ENCODE measurements at places on chromosomes 16 and 17.

DNA sequence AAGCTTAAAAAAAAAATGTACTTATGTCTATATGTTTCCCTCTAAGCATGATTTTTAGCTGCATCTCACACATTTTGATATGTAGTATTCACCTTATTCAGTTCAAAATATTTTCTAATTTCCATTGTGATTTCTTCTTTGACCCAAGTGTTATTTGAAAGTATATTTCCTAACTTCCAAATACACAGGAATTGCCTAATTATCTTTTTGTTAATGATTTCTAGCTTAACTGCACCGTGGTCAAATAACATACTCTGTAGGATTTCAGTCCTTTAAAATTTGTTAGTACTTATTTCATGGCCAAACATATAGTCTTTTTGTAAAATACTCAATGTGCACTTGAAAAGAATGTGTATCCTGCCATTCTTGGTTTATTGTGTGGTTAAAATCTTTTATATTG, 11.3 kb downstream of the TMEM220 start:
- DNase-seq, result no peak

GRCh38 chr16:66656547-66656946, 40.0 kb downstream of the CMTM4 start:
- DNase-seq, result no peak

DNA sequence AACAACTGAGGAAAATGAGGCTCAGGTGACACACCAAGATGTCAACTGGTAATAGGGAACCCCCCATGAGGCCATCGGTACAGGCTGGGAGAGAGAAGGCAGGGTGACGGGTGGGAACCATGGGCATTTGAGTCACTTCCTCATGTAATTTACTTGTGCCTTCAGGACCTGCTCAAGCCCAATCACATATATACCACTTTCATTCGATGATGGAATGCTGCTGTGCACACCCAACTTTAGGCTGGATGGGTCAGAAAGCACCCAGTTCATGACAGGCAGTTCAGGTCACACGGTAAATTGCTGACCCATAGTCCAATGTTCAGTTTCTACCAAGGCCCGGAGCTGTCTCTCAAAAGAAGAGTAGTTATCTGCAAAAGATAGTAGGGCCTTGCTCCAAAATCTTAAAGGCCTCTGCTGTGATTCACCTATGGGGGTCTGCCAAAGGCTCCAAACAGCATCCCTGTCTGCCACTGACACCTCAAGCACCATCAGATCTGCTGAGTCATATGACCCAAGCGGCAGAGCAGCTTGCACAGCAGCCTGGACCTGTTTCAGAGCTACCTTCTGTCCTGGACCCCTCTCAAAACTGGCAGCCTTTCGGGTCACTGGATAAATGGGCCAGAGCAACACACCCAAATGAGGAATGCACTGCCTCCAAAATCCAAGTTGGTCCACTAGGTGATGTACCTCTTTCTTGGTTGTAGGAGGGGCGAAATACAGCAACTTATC, 24.7 kb downstream of the ZZEF1 start:
- DNase-seq, result no peak

DNA sequence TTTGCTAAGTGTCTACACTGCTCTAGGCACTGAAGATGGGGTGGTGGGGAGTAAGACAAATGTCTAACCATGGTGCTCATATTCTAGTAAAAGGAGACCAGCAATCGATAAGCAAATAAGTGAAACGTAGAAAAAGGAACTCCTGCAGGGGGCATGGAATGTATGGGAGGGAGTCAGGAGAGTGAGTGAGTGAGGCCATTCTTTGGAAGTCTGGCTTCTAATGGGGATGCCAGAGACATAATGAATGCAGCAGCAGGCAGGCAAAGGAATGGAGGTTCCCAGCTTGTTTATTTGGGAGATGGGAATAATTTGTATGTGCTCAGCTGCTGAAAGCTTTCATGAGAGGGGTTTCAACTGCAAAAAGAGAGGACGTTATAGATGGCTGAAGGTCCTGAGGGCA, 216.4 kb upstream of the DYNLRB2 start:
- DNase-seq, result no peak

DNA sequence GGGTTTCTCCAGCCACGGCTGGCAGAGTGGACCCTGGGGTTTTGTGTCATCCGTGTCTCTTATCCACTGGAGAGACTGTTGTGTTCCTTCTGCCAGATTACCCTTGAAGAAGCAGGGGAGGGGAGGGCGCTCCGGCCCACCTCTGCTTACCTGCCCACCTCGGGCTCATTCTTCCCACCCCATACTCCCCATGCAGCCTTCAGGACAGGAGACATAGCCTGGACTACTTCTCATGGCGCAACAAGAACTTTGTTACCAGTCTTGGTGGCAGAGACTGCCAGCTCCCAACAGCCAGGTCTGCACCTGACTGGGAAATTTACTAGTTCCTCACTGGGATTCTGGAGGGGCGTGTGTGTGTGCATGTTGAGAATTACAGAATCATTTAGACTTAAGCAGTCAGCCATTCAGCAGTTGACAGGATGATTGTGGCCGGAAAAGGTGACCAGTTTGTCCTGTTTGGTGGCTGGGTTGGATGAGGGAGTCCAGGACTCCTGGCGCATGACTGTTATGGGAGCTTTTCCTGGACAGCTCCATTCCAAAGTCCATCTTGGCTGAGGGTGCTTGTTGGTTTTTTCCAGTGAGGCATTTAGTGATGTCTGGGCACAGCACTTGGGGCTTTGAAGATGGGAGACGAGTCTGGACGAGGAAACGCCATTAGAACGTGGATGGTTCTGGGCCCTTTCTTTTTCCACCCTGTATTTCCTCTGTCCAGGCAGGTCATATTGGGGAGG, 8.7 kb downstream of the GSE1 start:
- no peak for DNase-seq

DNA sequence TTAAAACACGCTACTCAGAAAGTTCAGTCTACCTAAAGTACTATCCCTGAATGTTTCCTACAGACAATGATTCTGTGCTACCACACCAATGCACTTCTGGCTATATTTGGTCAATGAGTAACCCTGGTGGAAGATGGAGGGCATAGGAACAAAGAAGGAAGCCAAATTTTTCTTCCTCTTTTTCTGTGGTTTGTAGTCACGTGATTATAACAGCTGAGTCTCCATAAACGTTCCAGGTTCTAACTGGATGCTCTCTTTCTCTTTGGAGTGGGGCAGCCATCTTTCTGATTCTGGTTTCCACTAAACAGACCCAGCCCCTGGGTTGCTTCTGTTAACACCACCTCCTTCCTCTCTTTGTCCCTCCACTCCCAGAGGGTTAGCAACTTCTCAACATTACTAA, 274.9 kb downstream of the CDH11 start:
- DNase-seq, result no peak

- no peak for DNase-seq
Observed at GRCh38 chr17:13560935-13561334, 40.8 kb downstream of the HS3ST3A1 start.

DNA sequence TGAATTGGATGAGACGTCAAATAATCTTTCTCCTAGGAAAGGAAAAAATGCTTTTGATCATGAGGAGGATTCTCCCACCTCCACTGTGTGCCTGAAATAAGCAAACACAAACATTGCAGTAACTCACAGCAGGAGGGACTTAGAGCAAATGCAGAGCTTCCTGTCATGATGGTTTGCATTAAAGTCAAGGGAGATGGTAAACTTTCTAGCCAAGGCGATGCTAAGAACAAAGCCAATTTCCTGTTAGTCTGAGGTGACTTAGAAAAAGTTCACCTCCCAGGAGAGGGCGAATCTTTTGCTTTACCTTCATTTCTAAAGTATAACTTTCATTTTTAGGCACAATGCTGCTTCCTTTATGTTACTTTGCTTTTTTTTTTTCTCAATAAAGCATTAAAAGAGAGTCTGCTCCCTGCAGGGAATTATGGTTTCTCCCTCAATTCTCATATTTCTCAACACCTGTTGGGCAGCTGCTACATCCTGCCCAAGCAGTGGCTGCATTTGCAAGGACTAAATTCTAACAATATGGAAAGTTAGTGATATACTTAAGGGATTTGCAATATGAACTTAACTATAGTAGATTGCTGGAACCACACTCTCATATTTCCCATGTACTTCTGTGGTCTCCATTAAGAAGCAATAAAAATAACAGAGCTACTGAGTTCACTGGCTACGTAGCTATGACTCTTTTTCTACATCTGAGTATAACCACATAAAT, 175.6 kb downstream of the PCTP start:
- DNase-seq, result no peak

DNA sequence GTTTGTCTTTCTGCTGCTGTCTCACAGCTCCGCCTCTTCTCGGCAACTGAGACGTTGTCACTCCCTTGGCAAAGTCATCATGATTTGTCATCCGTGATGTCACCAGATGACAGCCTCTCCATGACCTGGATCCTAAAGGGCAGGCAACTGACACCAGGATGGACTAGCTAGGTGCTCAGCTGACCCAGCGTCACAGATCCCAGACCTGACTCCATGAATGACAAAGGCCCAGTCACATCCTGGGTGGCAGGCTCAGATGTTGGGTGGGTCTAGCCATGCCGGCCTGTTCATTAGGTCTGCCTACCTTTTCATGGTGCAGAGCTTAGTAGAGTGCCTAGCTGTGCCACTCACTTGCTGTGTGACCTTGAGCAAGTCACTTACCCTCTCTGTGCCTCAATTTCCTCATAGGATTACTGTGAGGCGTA, 3.8 kb upstream of the TMEM238L start:
- no peak for DNase-seq

DNA sequence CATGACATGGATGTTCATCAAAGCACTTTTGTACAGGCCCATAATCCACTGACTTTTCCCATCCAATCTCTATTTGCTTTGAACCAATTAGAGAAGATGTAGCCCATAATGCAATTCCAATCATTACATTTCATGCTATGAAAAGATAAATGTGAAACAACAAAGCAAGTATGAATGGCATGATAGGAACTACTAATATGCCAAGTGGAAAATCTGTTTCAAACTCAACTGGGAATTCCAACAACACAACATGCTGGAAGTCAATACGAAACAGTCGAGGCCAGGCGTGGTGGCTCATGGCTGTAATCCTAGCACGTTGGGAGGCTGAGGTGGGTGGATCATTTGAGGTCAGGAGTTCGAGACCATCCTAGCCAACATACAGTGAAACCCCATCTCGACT, 39.6 kb upstream of the TMEM97 start:
- no peak for DNase-seq

- DNase-seq, result no peak
Observed at GRCh38 chr16:5580296-5580695, 482.7 kb upstream of the EEF2KMT start.

- no peak for DNase-seq
Observed at GRCh38 chr17:48597778-48598631, 4.4 kb upstream of the HOXB5 start.

GRCh38 chr17:39525801-39526506, 64.7 kb downstream of the CDK12 start:
- no peak for DNase-seq

- DNase-seq, result no peak
Observed at GRCh38 chr16:100989-101388, 23.0 kb downstream of the MPG start.

DNA sequence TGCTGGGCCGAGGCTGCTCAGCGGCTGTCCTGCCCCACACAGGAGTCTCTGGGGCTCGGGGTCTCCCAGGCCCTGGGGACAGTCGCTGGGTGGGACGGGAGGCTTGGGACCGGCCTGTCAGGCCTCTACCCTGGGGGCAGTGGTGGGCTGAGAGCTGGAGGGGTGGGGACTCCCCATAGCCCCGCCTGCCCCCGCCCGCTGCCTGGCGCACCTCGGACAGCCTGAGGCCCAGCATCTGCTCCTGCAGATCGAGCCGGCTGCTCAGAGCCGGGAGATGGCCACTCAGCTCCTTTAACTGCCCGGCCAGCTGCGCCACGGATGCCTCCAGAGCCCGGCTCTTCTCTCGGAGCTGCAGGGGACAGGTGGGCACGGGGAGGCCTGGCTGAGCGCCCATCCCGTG, 6.7 kb downstream of the PERCC1 start:
- DNase-seq, result no peak

- DNase-seq, result no peak
Observed at GRCh38 chr16:52697971-52698370, 151.0 kb upstream of the TOX3 start.

GRCh38 chr17:20983359-20983637, 59.5 kb downstream of the USP22 start:
- no peak for DNase-seq

All from left hindlimb (tissue), 1 donor.